Left renal pelvis (tissue), 4 donors: ENCODE measurements at places on chromosomes 6 and 20.

DNA sequence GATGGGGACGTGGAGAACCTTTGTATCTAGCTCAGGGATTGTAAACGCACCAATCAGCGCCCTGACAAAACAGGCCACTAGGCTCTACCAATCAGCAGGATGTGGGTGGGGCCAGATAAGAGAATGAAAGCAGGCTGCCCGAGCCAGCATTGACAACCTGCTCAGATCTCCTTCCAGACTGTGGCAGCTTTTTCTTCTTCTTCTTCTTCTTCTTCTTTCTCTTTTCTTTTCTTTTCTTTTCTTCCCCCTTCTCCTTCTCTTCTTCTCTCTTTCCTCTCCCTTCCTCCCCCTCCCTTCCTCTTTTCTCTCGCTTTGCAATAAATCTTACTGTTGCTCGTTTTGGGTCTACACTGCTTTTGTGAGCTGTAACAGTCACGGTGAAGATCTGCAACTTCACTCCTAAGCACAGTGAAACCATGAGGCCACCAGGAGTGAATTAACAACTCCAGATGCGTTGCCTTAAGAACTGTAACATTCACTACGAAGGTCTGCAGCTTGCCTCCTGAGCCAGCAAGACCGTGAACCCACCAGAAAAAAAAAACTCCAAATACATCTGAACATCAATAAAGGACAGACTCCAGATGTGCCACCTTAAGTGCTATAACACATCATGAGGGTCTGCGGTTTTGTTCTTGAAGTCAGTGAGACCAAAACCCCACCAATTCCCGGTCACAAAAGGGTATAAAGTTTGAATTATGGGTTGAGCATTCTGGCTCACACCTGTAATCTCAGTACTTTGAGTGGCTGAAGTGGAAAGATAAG lies 19.6 kb upstream of the SERPINB1 start:
- DNase-seq: no peak

DNA sequence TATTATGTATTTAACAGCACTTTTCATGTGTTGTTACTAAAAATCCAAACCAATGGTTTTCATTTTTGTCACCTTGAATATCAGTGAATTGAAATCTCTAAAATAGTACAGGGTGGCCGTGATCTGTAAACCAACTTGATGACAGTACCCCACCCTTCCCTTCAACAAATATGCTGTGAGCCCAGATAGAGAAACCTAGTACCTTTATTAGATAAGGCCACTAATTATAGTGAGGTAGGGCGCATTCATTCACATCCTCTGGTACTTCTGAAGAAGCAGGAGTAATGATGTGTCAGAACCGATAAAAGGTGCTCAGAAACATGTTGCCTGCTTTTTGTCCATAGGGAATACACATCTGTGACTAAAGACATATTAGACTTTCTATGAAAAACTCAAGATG lies 409.5 kb downstream of the GJA1 start:
- DNase-seq: no peak

DNA sequence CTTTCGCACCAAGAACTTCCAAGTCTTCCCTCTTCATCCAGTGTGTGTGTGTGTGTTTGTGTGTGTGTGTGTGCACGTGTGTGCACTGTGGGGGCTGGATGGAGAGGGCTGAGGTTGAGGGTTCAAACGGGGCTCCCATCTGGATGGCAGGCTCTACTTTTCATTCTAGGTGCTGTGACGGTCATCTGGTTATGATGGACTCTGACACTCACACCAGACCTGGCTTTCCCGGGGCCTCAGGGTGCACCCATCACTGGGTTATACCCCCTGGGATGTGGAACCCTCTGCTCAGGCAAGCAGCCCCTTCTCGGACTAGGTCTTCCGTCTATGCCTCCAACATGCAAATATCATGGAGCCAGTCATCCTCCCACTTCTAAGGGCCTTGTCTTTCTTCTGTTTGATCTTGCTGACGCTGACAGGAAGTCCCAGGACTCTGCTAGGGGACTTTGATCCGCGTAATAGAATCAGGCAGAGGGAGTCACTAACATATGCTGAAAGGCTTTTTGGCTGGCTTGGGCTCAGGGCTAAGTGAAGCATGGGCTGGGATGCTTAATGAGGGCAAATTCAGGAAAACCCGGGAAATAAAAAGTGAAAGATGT lies 313.6 kb downstream of the CDC5L start:
- DNase-seq: no peak

DNA sequence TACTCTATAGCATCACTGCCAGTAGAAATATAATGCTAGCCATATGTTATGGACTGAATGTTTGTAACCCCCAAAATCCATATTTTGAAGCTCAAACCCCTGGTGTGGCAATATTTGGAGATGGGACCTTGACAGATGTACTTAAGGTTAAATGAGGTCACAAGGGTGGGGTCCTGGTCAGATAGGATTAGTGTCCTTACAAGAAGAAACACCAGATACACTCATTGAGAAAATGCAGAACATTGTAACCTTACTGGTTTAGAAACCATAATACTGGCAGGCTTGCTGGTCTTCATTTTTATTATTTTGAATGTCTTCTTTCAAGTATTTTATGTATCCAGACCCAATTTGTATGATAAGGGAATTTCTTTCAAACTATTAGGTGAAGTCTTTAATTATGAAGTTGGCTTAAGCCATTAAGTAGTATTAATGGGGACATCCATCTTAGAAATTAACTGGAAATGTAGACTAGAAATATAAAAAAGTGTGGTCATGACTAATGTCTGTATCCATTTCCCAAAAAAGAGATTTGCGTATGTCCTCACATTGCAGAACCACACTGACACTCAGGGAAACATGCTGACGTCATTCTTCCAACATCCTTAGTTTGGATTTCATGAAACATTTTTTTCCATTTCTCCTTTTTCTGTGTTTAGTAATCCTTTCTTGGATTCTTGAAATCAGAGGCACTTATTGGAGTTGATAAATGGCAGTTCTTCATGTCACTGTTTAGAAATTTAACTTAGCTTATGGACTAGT lies 32.4 kb downstream of the SLC16A10 start:
- DNase-seq: no peak

- DNase-seq: no peak
These were observed 579.9 kb downstream of the EPM2A start for GRCh38 chr6:145155411-145155810.

- no peak for DNase-seq
These were observed 40.3 kb downstream of the MTHFD1L start for GRCh38 chr6:150905769-150906168.

GRCh38 chr6:25388776-25389175 lies 109.6 kb downstream of the CARMIL1 start:
- no peak for DNase-seq

- DNase-seq: no peak
These were observed 1.5 kb downstream of the CENPQ start for GRCh38 chr6:49464691-49465090.

DNA sequence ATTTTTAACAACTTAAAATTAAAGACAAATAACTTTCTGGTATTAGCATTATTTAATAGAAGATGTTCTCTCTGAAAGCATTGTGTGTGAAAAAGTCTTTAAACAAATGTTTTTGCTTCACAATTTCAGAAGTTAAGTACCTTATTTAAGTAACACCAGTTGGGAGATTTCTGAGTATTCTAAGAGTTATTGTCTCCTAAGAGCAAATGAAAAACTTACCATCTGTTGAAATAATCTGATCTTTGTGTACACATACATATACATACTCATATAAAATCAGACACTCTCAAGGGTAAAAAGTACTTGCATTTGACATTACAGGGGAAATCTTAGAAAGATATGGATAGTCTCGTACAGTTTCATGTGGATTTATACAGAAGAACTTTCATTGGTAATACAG lies 2.4 kb downstream of the BTBD3 start:
- no peak for DNase-seq

- no peak for DNase-seq
These were observed 3.3 kb downstream of the SPEF1 start for GRCh38 chr20:3777716-3778629.

DNA sequence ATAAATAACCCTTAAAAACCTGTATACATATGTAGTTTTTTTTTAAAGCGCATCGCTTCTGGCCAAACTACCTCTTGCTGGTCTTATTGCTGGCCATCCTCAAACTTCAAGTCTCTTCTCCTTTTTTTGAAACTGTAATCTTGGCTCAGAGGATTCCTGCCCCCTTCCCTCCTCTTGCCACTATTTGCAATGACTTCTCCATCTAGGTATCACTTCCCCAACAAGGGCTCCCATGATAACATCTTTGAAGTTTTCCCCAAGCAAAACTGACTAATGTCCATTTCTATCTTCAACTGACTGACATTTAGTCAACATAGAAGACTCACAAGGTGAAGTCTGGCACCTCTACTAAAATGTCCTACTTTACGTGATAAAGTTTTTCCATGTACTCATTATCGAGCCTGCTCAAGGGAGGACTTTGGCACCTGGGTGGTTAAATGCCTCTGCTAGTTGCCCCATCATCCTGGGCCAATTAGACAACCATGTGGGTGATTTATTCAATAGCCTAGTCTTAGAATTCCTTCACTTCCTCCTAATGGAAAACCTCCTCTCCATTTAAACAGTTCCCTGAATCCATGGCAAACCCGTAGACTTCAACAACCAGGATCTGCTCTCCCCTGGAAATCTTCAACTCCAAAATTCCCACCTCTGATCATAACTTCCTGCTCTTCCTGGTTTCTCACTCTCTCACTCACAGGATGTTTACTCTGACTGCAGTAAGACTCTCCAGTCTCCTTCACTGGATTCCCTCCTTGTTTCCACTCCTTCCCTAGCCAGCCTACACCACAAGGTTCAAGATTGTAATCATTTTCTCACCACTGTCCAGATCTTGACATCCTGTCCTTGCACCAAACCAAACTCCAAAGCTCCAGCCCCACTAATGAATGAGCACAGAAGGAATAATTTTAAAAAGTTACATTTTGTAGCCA lies 9.4 kb upstream of the PLAGL1 start:
- DNase-seq: no peak

GRCh38 chr6:163585932-163586437 lies 171.5 kb downstream of the QKI start:
- no peak for DNase-seq

DNA sequence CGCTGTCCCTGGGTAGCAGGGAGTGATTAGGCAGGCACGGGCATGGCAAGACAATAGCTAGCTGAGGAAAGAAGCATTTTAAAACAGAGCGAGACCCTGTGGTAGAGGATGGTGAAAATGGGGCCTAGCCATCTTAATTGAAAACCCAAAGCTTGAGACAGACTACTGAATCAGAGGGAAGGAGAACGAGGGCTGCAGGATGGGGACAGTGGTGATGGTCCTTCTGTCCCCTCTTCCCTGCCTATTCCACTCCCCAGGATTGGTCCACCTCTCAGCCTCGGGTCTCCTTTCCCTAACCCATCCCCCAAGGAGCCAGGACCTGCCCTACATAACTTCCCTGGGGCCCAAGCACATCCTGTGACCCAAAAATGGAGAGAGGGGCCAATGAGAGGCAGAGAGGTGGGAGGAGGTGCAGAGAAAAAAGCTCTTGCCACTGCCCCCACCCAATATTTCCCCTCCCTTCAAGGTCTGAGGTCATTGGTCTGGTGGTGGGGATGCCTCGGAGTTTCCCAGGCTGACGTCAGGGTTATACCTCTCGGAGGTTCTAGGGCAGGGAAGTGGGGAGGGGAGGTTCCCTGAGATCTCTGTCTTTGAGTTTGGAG lies 884 bp upstream of the CUTA start:
- DNase-seq: no peak
